NCI-H146 (cell line): ENCODE measurements at places on chromosomes 7 and 10.

GRCh38 chr7:36475011-36475342 lies 85.3 kb downstream of the ANLN start:
- DNase-seq, result no peak

GRCh38 chr10:7501157-7501556 lies 90.3 kb upstream of the SFMBT2 start:
- no peak for DNase-seq

- DNase-seq, result no peak
Measured at GRCh38 chr7:55130395-55131141, 111.8 kb downstream of the EGFR start.

DNA sequence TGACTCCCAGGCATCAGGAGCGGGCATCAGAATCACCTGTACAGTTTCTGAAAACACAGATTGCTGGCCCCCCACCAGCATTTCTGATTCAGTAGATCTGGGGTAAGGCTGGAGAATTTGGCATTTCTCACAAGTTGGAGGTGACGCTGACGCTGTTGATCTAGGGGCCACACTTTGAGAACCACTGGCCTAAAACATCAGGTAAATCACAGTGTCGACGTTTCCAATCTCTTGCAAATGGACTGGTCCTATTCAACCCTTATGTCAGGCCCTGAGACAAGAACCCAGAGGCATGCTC lies 564.0 kb downstream of the KCNMA1 start:
- no peak for DNase-seq

DNA sequence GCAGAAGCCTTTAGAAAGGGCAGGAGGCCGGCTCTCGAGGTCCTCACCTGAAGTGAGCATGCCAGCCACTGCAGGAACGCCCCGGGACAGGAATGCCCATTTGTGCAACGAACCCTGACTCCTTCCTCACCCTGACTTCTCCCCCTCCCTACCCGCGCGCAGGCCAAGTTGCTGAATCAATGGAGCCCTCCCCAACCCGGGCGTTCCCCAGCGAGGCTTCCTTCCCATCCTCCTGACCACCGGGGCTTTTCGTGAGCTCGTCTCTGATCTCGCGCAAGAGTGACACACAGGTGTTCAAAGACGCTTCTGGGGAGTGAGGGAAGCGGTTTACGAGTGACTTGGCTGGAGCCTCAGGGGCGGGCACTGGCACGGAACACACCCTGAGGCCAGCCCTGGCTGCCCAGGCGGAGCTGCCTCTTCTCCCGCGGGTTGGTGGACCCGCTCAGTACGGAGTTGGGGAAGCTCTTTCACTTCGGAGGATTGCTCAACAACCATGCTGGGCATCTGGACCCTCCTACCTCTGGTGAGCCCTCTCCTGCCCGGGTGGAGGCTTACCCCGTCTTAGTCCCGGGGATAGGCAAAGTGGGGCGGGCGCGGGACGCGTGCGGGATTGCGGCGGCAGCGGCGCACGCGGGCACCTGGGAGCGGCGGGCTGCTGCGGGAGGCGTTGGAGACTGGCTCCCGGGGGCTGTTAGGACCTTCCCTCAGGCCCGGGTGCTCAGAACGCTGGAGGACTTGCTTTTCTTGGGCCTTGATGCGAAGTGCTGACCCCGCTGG lies at the start of gene FAS:
TSS of gene FAS (plus strand) at position 415 of the 777 bp plus-strand sequence. CDS start at position 494, 79 bp downstream.
- DNase-seq, result peak; percentile 55

DNA sequence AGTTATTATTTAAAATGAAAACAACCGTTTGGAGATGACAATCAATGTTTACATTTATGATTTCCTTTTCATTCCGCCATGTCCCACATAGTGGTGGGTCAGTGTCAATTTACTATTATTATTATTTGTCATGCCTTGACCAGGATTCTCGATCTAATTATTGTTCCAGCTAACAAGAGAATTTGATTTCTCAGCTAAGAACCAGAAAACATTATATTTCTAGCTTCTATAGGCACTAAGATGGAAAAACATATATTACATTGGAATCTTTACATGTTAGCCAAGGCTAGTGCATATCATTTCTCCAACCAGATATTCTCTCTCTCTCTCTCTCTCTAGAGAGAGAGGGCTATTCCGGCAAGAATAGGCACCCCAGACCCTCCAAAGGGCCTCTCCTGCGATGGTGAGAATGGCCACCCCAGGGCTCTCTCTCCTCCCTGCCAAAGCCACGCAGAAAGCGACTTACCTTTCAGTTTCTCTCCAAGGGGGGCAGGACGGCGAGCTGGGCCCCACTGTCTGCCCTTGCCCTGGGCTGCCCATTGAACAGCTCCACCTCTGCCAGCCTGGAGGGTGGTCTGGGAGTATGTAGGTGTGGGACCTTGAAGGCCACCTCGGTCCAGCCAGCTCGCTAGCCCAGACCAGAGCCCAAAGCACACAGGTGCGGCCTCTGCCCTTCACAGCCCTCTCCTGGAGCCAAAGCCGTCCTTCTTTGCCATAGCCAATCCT lies 2.4 kb downstream of the HOXA3 start:
- DNase-seq, result peak; percentile 13

GRCh38 chr7:99631295-99632109 lies 14.8 kb downstream of the ZSCAN25 start:
- peak; percentile 82 for DNase-seq

- DNase-seq, result no peak
Measured at GRCh38 chr10:118957966-118958365, 71.5 kb upstream of the NANOS1 start.

- no peak for DNase-seq
Measured at GRCh38 chr7:138816650-138817049, 18.7 kb upstream of the ATP6V0A4 start.

- no peak for DNase-seq
Measured at GRCh38 chr10:76319661-76320060, 888.2 kb downstream of the LRMDA start.

DNA sequence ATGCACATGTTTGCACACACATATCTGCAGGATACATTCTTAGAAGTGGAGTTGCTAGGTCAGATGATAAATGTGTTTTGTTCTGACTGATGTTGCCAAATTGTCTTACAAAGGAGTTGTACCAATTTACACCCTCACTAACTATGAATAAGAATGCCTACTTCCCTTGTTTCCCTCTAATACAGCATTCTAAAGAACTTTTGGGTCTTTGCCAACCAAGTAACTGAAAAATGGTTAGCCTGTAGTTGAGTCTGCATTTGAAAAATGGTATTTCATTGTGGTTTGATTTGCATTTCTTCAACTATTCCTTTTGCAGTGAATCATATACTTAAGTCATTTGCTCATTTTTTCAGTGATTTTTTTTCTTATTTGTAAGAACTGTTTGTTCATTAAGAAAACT lies 48.4 kb downstream of the TMEM26 start:
- DNase-seq, result no peak

- DNase-seq, result no peak
Measured at GRCh38 chr10:76085002-76085816, 653.8 kb downstream of the LRMDA start.

DNA sequence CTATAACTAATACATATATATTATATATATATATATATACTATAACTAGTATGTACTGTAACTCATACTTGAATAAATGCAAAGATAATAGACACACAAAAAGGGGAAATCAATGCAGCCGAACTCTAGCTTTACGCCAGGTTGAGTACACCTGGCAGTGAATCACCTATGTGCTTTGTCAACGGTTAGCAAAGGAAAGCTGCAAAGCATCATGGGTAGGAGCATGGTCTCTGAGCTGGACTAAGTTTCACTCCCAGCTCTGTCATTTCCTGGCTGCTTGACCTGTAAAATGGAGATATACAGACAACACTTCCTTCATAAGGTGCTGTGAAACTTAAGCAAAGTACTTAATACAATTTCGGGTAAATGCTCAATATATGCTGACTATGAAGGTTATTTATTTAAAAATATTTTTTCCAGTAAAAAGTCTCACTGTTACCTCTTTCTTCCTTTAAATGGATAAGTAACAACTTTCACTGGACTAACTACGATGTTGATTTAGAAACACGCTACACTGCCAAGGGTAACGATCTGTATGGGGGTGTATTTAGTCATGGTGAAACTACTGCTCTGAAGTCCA lies 61.7 kb upstream of the ITGA8 start:
- no peak for DNase-seq

GRCh38 chr7:1224086-1224716 lies 8.5 kb upstream of the UNCX start:
- DNase-seq, result no peak

- DNase-seq, result no peak
Measured at GRCh38 chr7:69359003-69359700, 239.1 kb upstream of the AUTS2 start.

- DNase-seq, result no peak
Measured at GRCh38 chr10:111137007-111137406, 60.2 kb downstream of the ADRA2A start.
